ENCODE measurements at places on chromosomes 16 and 17.

DNA sequence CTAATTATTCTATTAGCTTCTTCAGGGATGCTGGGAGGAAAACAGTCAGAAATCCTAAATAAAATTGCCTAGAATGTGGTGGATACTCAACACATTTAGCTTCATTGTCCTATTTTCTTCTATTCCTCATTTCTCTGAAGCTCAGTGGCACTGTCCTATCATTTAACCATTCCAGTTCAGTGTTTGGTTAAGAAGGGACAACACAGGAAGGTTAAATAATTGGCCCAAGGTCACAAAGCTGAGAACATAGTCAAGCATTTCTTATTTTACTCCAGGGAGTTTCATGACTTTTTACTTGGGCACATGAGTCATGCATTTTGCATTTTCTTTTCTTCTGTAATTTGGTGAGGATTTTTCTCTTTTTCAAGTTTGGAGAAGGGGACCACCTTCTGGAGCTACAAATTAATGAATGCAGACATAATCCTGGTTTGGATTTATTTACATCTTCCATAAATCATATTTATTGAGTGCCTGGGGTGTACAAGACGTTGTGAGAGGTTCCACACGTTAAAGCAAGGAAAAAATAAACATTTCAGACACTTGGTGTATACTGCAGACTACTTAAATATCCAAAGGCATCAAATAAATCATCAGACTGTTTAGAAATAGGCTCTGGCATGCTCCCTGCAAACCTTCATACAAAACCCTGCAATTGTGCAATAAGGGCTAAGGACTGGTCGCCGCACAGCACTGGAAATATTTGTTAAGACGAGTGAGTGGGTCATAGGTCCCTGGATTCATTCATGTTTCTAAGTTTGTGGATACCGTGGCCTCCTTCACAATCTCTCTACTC, 263.9 kb downstream of the MAF start:
- no peak for DNase-seq

- no peak for DNase-seq
These were observed 16.4 kb downstream of the ZNF778 start for GRCh38 chr16:89233678-89234490.

DNA sequence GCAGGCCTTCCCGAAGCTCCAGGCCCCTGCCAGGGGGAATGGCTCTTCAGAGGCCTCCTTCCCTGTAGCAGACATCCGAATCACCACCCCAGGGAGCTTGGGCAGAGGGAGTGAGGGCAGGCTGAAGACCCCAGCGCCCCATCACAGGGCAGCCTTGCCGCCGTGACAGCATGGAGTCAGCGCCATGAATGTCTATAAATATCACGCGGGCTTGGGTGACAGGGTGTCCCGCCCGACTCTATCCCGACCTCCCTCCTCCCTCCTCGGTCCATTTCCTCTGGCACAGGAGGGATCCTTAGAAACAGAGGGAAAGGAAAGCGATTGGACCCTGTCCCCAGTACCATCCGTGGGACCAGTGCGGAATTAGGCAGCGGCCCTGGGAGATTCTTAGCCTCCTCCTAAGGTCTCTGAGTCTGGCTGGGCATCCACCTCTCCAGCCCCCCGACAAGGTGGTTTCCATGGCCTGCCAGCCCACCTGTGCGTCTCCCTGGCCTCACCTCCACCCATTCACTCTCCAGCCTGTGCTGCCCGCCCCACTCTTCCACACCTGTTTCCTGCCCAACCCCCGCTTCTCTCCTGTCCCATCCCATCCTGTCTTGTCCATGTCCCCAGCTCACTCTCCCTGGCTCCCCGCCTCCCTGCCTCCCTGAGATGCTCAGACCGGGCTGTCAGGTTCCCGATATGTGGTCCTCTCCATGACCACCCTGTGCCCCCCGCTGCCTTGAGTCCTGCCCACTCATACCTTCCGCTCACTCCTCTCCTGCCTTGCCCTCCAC, 5.1 kb downstream of the ATP2A1 start:
- DNase-seq: no peak

DNA sequence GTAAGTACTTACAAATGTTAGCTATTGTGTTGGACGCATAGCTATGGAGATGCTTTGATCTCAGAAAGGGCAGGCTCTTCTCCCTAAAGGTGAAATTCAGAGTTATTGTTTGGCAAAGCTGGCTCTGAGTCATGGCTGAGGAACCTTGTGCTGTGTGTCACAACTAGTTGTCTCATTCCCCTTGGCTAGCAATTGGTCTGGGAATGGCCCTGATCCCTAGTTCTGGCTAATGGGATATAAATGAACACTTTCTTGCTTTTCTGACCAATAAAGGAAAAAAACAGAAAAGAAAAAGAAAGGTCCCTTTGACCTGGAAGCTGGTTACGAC, 210.6 kb downstream of the MAP2K4 start:
- DNase-seq: no peak

DNA sequence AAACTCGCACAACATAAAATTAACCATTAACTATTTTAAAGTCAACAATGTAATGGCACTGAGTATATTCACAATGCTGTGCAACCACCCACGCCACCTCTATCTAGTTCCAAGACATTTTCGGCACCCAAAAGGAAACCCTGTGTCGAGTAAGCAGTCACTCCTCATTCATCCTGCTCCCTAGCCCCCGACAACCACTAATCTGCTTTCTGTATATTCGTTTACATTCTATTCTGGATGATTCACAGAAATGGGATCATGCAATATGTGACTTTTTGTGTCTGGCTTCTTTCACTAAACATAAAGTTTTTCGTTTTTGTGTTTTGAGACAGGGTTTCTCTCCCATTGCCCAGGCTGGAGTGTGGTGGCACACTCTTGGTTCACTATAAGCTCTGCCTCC, 42.2 kb upstream of the HAPSTR1 start:
- no peak for DNase-seq

GRCh38 chr16:83900571-83900970, 1.7 kb downstream of the MLYCD start:
- no peak for DNase-seq

DNA sequence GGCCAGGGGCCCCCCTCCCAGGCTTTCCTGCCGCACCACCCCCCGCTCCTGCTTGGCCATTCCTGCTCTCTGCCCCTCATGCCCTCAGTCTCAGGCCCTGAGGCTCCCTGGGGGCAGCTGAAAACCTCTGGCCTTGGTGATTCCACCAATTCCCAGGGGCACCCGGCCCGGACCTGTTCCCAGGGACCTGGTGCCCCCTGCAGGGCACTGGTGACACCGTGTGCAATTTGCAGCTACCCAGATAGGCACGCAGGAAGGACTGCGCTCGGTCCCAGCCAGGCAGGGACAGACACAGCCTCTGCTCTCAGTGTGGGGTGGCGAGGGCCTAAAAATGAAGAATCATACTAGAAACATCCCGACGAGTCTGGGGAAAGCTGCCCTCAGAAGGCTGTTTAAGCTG, 13.4 kb downstream of the WFDC1 start:
- DNase-seq: no peak

- DNase-seq: no peak
These were observed 17.5 kb downstream of the MARCHF10 start for GRCh38 chr17:62790564-62790986.

GRCh38 chr17:45311760-45312476, 4.9 kb downstream of the MAP3K14 start:
- DNase-seq: peak; percentile 15

- DNase-seq: peak; percentile 99
These were observed 324 bp upstream of the FBXL19 start for GRCh38 chr16:30922960-30923535.

DNA sequence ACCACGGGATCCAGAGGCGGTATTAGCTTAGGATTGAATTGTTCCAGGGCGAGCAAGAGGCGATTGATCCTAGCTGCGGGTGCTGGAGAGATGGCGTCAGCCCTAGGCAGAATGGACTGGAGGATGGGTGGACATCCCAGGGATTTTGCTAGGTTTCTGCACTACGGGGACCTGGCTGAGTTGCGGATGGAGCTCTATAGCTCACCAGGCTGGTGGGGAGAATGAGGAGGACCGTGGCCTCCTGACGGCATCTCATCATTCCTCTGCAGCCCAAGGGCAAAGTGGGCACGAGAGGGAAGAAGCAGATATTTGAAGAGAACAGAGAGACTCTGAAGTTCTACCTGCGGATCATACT, 614 bp downstream of the TMEM208 start:
- no peak for DNase-seq

DNA sequence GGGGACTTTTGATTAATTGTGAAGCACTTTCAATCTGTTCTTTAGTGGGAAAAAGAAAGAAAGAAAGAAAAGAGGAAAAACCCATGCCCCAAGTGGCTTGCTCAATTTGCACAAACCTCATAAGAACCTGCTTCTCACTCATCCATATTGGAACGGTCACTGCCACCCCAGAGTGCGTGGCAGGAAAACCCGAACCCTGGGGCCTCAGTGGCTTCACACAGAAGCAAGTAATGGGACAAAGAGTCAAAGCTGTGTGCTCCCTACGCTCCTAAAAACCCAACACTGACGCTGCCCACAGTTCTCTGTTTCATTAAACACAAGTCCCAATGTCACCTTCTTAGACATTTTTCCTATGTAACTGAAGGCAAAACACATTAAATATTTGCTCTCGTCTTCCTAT, 1.2 kb downstream of the SLC6A4 start:
- no peak for DNase-seq

- DNase-seq: no peak
These were observed 8.5 kb upstream of the CES3 start for GRCh38 chr16:66952430-66953110.

GRCh38 chr16:66950971-66951790, 9.9 kb upstream of the CES3 start:
- no peak for DNase-seq

GRCh38 chr16:7055443-7055842, 277.2 kb upstream of the RBFOX1 start:
- no peak for DNase-seq

GRCh38 chr17:78249818-78250806, 18.7 kb downstream of the TMEM235 start:
- no peak for DNase-seq

- no peak for DNase-seq
These were observed 11.8 kb downstream of the GNPTG start for GRCh38 chr16:1363501-1364041.

- peak; percentile 94 for DNase-seq
These were observed 13.4 kb downstream of the HSPB9 start for GRCh38 chr17:42135664-42136653.

DNA sequence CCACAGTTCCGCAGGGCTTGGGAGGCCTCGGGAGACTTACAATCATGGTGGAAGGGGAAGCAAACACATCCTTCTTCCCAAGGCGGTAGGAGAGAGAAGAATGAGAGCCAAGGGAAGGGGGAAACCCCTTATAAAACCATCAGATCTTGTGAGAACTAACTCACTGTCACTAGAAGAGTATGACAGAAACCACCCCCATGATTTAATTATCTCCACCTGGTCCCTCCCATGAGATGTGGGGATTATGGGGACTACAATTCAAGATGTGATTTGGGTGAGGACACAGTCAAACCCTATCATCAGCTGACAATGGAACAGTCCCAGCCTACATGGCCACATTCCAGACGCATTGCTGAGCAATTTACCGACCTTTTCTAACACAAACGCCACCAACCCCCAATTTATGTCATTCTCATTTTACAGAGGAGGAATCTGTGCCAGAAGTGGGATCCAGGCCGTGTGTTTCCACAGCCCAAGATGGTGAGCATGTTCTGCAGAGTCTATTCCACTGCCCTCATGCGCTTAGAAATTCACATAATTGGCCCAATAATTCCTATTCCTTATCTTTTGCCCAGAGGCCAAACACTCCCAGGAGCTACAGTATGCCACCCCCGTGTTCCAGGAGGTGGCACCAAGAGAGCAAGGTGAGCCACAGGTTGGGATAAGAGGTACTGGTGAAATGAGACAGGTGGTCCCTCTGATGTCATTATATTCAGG, 17.3 kb downstream of the MILR1 start:
- no peak for DNase-seq

DNA sequence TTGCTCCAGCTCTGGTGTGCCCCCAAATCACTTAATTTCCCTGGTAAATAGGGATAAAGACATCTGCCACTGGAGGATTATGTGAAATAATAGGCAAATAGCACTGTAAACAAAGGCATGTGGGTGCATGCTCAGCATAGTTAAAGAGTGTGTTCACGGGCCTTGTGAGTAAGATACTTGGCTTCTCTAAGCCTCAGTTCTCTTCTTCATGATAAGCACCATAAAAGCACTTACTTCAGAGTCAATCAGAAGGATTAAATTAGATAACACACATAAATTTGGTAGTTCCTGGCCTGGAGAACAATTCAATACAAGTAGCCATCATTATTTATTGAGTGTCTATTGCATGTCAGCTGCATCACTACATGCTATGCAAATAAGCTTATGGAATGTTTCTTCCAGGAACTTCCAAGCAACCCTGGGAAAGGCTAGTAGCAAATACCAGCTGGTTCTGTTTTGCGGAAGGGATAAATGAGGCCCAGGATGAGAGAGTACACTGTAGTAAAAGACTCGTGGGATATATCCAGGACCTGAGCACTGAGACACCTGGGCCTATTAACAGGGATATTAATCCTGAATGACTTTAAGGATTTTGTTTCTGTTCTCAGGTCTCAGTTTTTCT, 14.5 kb downstream of the CCL11 start:
- DNase-seq: no peak

DNA sequence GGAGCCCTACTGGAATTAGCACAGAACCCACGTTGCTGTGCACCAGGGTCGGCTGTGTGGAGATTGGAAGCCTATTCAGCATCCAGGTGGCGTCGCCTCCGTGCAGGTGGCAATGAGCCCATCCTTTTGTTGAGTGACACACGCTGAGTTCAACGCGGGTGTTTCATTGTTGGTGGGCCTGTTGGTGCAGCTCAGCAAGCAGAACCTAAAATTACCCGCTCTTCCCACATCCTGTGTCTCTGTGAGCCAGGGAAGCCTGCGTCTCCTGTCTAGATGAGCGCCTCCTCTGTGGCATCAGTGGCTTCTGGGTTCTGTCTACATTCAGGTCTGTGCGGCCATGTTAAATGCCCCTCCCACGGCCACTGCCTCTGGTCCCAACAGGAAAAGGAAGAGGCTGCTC, 14.5 kb downstream of the CD2BP2 start:
- DNase-seq: no peak

- DNase-seq: no peak
These were observed 3.5 kb upstream of the LCMT1 start for GRCh38 chr16:25108054-25108453.

- DNase-seq: no peak
These were observed 1.5 kb downstream of the N4BP1 start for GRCh38 chr16:48608452-48608851.

DNA sequence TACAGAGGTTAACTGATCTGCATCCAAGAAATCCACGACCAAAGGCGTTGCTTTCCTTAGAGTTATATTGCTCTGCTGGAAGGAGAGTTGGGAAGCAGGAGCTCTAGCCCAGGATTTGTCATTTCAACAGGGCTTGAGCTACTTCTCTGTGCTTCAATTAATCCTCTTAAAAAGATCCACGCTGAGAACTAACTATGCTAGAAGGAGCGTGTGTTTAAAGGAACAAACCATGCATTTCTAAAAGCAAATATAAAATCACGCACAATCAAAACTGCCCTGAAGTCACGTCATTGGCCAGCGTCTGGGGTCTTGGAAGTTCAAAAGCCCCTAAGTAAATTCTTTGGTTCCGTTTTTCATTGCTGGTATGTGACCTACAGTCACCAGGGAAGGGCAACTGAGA, 1.1 kb downstream of the ARL6IP1 start:
- no peak for DNase-seq

- peak; percentile 82 for DNase-seq
These were observed 73.8 kb upstream of the HNF1B start for GRCh38 chr17:37818689-37819088.

Measured in NCI-H774 (cell line).